ENCODE measurements at places on chromosomes 5 and 9.

GRCh38 chr9:93245437-93245970 lies 61.6 kb downstream of the WNK2 start:
- no peak for DNase-seq

- DNase-seq: no peak
Observed at GRCh38 chr5:168481330-168481788, 4.9 kb upstream of the RARS1 start.

GRCh38 chr9:132350861-132351315 lies 3.9 kb downstream of the SETX start:
- peak; percentile 15 for DNase-seq

DNA sequence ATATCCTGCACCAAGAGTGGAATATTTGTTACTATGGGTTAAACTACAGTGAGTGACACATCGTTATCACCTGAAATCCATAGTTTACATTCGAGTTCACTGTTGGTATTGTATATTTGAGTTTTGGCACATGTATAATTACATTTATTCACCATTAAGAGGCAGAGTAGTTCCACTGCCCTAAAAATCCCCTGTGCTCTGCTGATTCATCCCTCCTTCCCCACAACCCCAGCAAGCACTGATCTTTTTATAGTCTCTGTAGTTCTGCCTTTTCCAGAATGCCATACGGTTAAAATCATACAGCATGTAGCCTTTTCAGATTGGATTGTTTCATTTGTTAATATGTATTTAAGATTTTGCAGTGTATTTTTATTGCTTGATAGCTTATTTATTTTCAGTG lies 495.2 kb downstream of the DIRAS2 start:
- no peak for DNase-seq
